ENCODE measurements at places on chromosomes 5 and 9.

DNA sequence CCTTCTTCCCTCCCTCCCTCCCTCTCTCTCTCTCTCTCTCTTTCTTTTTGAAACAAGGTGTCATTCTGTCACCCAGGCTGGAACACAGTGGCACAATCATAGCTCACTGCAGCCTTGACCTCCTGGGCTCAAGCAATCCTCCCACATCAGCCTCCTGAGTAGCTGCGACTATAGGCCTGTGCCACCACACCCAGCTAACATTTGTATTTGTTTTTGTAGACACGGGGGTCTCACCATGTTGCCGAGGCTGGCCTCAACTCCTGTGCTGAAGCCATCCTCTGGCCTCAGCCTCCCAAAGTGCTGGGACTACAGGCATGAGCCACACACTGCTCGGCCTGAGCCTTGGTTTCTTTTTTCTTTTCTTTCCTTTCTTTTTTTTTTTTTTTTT is 45.8 kb downstream of the PLPP7 start:
- no peak for DNase-seq

- DNase-seq = no peak
Observed at GRCh38 chr9:109887079-109887478, 107.1 kb downstream of the PALM2AKAP2 start.

- DNase-seq = no peak
Observed at GRCh38 chr5:41410737-41411136, 99.7 kb downstream of the PLCXD3 start.

DNA sequence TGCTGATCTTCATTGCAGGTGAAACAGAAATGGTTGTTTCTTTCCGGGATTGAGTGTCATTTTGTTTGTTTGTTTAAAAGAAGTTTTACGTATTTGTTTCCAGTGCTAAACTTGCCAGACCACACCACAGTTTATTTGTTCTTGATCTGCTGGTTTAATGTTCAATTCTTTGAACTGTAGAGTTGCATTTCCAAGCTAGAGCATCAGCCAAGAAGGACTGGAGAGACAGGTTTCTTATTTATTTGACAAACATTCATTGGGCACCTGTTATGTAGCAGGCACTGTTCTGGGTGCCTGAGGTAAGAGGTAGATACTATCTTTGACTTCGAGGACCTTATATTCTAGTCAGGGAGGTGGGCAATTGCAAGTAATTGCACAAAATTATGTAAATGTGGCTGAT is 45.0 kb downstream of the MCCC2 start:
- DNase-seq = no peak

- DNase-seq = no peak
Observed at GRCh38 chr5:172642926-172643871, 2.1 kb downstream of the NEURL1B start.

DNA sequence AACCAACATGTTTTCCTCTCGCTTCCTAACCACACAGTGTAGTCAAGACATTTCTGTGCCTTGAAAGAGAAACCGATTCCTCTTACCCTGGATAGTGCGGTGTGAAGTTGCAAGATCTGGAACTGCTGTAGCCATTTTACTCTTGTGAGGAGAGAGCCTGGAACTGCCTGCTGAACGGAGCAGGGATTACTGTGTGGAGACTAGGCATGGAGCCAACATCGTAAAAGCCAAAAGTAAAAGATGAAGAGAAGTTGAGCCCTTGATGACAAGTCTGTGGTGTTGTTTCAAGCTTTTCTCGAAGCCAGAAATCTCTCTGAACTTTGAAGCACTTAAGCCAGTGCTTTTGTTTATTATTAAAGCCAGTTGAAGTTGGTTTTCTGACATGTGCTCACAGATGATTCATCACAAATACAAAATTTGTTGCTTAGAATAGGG is 110.1 kb upstream of the GRIN3A start:
- DNase-seq = no peak

- DNase-seq = no peak
Observed at GRCh38 chr5:87949676-87950631, 318.7 kb downstream of the TMEM161B start.

DNA sequence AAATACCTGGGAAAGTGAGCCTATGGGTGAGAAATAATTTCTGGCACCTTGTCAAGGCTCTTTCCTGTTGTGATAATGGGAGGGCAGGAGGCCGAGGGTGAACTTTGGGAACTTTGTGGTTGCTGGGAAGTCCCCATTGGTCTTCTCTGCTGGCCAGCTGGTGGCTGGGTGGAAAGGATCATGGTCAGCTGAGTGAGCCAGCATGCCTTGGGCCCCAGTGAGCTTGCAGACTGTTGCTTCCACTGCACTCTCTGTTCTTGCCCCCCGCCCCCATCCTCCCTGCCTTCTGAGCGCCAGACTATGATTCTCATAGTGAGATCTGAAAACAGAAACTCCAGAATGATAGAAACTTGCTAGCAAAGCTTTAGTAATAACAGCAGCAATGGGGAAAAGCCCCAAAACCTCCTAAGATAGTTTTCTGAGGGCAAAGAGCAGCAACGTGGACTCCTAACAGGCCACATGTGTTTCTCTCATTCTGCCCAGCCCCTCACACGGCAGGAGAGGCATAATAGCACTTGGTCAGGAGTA is 139.2 kb upstream of the SMARCA2 start:
- DNase-seq = peak; percentile 75

DNA sequence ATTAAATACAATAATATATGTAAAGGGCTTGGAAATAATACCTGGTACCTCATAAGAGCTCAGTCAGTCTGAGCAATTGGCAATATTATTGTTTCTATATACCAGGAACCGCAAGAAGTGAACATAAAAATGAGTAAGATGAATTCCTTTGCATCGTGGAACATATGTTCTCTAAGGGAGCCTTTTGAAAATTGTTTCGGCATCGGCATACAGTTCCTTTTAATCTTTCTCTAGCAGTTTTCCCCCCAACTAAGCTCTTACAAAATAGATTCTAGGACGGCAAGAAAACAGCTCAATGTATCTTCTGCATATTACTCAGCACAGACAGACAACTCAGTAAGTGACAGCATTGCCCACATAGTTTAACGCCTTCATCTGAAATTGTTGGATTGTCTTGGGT is 426.6 kb upstream of the WWC1 start:
- no peak for DNase-seq

DNA sequence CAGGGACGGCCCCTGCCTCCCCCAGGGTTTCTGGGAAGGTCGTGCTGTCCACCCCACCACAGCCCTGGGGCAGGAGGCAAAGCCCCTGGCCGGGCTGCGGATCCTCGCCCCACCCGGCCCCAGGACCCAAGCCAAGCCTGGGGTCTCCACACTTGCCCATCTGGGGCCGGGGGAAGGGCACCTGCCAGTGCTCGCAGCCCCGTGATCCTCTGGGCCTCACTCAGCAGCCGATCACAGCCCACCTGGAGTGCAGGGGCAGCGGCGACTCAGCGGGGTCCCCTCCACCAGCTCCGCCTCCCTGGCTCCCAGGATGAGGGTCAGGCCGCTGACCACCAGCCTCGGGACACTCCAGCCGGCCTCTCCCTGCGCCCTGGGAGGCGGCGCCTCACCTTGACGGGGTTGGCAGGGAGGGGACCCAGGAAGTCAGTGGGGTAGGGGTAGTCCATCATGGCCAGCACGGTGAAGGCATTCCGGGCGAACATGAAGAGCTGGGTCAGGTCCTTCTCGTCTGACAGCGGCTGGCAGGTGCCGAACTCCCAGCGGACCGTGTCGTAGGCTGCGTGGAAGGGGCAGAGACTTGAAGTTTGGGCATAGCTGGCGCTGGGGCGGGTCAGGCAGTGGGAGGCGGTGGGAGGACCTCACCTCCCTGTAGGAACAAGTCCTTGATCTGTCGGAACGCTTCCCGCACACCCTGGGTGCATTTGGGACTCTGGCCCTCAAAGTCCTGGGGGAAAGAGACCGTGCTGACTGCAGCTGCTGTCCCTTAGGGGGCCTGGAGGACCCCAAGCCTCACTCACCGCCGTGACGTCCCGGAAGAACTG is 1.8 kb downstream of the DPP7 start:
- DNase-seq = no peak

DNA sequence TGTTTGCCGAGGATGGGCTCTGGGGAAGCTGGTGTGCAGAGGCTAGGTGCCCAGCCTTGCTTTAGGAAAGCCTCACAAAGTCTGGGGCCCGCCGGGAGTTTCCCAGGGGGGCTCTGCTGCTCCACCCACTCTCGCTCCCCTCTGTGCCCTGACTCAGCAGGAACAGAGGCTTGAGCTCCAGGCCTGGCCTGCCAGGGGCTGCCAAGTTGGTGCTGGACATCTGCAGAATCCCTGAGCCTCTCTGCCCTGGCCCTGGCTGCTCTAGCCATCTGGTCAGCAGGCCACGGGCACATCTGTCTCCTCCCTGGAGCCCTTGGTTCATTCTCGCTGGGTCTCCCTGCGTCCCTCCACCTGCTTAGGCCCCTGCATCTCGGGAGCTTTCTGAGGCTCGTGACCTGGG is 647 bp upstream of the ADAMTSL2 start:
- DNase-seq = no peak

GRCh38 chr5:75568202-75568601 is 43.1 kb upstream of the ANKDD1B start:
- DNase-seq = no peak

DNA sequence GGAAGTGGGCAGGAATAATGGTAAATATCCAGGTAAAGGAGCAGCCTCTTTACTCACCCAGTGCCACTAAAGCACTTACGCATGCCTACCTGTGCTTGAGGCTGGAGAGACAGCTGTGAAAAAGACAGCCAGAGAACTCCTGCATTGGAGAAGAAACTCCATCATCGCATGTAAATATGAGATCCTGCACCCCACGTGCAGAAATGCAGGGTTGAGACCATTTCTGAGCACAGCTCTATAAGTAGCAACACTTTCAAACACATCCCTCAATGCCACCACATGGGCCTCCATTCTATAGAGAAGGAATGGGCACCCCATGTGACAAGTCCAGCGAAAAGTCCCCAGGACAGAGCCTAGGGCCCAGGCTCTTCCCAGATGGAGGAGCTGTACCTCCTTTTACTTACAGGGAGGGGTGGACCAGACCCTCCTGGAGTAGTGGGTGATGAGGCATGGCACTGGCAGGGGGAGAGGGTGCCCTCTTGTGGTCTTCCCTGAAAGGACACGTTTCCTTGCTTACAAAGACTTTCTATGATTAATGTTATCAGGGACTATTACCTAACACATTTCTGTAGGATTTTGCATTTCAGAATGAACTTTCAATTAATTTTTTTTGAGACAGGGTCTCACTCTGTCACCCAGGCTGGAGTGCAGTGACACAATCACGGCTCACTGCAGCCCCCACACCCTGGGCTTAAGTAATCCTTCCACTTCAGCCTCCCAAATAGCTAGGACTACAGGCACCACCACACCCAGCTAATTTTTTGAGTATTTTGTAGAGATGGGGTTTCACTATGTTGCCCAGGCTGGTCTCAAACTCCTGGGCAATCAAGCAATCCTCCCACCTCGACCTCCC is 55.3 kb upstream of the IL17B start:
- DNase-seq = peak; percentile 20

DNA sequence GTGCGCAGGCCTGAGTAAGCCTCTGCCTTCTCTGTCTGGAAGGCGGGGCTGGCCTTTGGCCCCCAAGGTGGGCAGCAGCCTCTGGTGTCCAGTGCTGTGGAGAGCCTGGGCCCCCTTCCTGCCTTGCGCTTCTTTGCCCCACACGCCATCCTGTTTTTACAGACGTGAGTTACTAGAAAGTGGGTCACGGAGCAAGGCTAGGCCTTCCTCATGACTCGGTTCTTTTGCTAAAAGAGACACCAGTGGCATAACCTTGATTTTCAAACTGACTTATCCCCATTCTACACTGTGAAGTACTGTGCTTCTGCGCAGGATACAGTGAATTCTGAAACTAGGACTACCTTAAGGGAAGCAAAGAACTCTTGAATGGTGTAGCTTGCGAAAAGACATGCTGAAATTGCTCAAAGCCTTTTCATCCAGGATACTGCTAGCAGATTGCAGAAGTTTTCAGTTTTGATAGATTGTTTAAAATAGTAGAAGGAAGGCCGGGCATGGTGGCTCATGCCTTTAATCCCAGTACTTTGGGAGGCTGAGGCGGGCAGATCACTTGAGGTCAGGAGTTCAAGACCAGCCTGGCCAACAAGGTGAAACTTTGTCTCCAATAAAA is 7.2 kb downstream of the ROPN1L start:
- DNase-seq = no peak

DNA sequence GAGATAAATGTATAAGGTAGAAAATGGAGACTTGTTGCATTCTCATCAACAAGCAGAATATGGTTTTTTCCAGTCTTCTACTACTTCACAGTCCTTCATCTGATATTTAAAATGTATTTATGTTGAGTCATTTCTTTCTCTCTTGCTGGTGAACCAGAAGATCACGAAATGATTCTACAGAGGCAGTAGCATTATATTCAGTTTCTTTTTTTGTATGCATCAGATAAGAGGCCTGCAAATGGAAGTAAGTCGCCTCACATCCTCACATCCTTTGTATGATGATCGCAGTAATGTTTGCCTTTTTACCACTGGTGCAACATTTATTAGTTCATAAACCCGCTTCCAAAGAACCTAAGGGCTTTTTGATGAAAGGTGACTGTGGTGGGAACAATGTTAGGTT is 22.1 kb upstream of the IL13 start:
- no peak for DNase-seq

- DNase-seq = no peak
Observed at GRCh38 chr5:148387325-148387724, 3.6 kb downstream of the FBXO38 start.

DNA sequence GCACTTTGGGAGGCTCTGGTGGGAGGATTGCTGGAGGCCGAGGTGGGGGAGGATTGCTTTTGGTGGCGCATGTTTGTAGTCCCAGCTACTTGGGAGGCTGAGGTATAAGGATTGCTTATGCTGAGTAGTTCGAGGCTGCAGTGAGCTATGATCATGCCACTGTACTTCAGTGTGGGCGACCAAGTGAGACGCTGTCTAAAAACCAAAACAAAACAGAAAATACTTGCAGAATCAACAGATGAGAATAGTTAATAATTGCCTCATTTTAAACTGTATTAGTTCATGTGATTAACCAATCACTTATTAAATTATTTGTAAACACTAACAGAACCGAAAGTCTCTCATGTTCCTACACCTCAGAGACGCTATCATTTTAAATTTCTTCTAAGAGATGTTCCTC is 118.1 kb downstream of the CCDC171 start:
- DNase-seq = no peak

DNA sequence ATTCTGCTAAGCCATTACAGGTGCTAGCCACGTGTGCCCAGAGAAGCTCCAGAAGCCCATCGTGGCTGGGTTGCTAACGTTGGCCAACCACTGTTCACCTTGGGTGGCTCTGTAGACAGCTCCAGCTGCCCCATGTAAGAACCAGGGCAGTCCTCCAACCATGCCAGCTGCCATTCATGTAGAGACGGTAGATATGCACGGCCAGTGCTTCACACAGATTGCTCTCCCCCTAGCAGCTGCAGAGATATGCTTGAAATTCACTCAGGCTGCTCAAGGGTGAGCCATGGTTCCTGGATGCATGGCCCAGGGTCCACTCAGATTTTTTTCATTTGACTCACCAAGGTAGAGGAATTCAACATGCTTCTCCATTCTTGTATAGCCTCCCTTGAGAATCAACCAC is 31.0 kb downstream of the GADD45G start:
- DNase-seq = no peak

Measured in stimulated activated naive CD4-positive, alpha-beta T cell treated with Interleukin-2 at 50 U/mL for 16 hours (primary cell).